ENCODE measurements at places on chromosomes 1 and 21.

DNA sequence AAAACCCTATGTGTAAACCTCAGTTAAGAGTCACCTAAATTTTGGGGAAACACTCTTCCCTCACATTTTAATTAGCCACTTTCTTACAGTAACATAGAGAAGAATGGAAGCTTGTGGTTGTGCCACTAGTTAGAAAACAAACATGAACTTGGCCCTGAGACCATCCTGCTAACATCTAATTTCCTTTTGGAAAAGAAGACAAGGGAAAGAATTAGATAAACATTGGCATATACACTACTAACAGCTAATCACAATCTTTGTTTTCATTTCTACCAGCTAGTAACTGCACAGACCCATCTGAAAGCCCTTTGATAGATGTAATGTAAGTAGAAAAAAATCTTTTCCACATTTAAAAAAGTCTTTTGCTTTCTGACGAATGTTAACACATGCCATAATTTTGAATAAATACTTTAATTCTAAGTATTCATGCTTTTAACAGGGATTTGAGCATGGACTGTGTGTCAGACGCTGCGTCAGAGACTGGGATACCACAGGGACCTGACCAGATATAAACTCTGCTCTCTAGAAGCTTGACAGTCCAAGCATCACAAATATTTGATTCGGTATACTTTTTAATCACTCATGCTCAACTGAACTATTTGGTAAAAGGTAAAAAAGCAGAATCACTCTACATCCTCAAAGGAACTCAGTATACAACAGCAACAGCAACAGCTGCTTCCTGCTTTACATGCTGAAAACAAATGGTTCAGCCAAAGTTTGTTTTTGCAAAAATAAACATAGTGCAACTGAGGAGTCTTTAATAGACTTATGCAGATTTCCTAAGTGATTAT, 30.2 kb downstream of the DPH5 start:
- no peak for DNase-seq

- DNase-seq: no peak
Measured at GRCh38 chr1:112395256-112395820, 676 bp upstream of the CTTNBP2NL start.

GRCh38 chr21:21396424-21396823, 398.2 kb downstream of the NCAM2 start:
- DNase-seq: no peak

GRCh38 chr1:226123591-226124471, 61.3 kb downstream of the H3-3A start:
- DNase-seq: no peak

- no peak for DNase-seq
Measured at GRCh38 chr1:205775717-205776056, 405 bp upstream of the RAB29 start.

DNA sequence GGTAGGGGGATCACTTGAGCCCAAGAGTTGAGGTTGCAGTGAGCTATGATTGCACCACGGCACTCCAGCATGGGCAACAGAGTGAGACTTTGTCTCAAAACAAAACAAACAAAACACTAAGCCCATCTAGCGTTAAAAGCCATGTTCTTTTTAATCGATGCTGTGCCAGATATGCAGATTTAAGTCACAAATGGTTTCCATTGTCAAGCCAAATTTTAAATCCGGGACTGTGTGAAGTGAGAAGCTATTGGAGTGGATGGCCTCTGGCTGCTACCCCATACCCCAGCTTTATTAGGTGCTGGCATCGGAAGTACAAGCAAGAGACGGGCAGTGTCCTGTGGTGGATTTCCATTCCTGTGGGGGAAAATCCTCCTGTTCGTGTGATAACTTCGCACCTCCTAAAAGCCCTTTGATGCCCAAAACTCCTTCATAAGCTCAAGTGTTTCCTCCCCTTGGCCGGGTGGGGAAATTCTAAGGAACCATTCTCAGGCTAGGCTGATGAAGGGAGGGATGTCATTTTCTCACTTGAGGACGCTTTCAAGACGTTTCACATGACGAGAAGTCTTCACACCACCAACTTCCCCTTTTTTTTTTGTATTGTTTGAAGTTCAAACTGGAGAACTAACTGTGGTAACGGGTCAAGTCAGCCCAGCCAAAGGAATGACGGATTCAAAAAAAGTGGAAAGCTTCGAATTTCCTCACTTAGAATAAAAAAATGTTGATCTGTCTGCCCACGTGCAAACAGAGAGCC, 140.8 kb downstream of the KAZN start:
- no peak for DNase-seq

GRCh38 chr1:10796029-10796944, at the start of gene CASZ1:
CASZ1 (minus strand) TSS chr1:10796646; CDS start chr1:10693889, 102,757 bp downstream.
- DNase-seq: no peak

GRCh38 chr1:225811622-225812487, 1.9 kb downstream of the EPHX1 start:
- no peak for DNase-seq

- no peak for DNase-seq
Measured at GRCh38 chr1:1407636-1408318, 684 bp upstream of the MRPL20 start.

DNA sequence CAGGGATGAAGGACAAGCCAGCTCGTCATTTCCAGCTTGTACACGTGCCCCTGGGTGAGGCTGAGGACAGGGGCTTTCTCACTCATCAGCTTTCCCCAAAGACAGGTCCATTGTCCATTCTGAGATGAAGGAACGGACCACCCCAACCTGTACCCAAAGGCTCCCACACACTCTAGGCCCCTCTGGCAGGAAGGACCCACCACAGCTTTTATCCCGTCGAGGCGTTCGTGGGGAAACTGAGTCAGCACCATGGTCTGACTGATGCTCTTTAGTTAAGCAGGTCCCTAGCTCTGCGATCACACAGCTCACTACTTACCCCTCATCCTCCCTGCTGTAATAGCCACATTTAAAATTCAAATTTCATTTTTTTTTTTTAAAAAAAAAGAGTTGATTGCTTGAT, 117.3 kb downstream of the AJAP1 start:
- DNase-seq: no peak

DNA sequence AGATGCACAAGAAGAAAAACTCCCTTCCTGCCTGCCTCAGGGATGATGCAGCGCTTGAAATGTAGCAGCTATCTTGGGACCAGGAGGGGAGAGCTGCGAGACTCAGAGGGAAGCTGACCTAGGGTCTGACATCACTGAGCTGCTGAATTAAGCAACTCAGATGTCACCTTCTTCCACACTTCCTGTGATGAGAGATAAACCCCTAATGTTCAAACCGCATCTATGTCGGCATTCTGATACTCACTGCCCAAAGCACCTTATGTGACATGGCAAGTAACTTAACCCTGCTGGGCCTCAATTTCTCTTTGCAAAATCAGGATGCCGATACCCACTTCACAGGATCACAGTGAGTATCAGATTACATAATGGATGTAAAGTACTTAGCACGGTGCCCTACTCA, 9.1 kb upstream of the AK2 start:
- DNase-seq: no peak

DNA sequence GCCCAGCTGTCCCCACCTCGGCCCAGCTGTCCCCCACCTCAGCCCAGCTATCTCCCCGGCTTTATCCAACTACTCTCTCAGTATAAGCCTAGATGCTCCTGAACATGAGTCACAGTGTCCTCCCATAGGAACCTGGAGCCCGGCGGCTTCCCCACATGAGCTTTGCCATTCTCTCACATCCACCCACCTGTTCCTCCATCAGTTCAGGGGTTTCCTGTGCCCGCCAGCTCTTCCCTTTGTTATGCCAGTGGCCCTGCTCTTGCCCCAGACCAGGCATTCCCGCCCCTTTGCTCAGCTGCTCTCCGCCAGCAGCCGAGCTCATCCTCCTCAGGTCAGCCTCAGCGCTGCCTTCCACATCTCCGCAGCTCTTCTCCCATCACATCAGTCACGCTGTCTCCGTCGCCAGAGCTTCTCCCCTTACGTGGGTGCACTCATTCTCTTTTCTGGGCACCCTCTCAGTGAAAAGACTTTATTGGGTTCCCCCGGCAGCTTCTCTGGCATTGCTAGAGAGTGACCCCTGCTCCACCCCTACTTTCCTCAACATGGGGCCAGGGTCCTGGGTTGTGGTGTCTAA, 89.5 kb upstream of the CSF3R start:
- no peak for DNase-seq

GRCh38 chr21:45571641-45572040, 29.4 kb upstream of the SLC19A1 start:
- DNase-seq: no peak

DNA sequence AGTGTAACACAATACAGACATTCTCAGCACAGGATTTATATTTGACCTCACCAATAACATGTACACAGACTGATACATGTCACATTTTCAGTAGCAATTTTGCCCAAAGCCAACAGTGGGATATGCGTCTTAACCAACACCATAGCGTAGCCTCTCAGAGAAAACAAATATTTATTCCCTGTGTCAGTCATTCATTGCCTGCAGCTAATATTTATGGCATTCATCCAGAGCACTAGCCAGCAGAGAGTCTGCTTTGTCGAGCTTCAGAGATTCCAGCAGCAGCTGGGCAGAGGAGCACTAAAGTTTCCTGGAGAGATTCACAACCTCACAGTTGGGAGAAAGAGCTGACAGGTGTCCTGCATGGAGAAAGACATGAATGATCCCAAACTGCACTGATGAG, 400.7 kb upstream of the DAB1 start:
- DNase-seq: no peak

- DNase-seq: no peak
Measured at GRCh38 chr1:6574818-6575217, 5.0 kb upstream of the ZBTB48 start.

DNA sequence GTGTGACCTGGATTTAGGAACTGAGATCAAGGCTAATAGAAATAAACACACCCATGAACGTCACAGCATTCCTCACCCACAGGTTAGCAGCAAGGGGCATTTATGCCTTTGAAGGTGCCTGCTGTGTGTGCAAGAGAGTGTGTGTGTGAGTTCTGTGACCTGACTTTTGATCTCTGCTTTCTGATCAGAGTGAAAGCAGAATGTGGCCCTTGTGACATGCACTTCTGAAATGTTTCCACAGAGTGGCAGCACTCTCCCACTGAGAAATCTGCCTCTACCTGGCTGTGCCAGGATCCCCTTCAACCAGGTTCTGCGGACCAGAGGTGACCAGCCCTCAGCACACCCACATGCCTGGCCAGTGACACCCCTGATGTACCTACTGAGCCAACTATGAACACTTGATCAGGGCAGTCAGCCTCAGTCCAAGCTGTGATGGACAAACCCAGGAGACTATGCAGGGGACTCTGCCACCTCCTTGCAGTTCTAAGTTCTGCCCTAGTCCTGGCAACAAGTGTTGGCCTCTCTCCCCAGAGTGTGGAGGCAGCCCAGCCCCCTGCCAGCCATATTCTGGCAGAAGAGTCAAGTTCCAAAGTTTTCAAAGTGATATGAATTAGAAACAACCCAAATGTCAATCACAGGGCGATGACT, 41.0 kb downstream of the RXRG start:
- no peak for DNase-seq

DNA sequence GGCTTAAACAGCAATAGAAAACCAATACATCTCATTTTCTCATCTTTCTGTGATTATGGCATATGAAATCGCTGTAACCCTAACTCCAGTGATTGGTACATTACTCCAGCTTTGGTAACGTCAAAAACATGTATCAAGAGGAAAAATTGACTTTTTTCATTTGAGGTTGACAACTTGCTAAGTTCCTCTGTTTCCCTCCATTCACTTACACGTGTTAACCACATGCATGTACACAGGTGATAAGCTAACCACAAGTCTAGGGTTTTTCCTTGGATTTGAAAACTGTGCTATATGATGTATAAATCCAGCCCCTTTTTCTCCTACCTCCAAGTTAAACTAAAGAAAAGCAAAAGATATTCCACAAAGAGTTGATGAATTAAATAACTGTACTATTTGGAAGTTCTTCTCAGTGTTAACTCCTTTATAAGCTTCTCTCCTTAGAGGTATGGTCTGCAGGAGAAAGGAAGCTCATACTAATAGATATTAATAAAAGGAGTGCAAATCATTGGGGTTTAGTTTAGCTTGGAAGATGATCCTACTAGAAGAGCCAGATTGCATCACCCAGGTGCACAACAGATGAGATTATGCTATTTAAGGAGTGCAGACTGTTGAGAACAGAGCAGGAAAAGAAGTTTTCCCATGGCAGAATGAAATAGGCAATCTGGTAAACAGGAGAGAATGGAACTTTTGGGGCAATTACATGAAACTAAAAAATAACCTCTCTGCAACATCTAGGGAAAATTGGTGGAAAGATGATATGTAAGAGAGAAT, 277.9 kb downstream of the GRIK1 start:
- no peak for DNase-seq

GRCh38 chr1:86505564-86505902, 36.8 kb downstream of the CLCA1 start:
- DNase-seq: no peak

DNA sequence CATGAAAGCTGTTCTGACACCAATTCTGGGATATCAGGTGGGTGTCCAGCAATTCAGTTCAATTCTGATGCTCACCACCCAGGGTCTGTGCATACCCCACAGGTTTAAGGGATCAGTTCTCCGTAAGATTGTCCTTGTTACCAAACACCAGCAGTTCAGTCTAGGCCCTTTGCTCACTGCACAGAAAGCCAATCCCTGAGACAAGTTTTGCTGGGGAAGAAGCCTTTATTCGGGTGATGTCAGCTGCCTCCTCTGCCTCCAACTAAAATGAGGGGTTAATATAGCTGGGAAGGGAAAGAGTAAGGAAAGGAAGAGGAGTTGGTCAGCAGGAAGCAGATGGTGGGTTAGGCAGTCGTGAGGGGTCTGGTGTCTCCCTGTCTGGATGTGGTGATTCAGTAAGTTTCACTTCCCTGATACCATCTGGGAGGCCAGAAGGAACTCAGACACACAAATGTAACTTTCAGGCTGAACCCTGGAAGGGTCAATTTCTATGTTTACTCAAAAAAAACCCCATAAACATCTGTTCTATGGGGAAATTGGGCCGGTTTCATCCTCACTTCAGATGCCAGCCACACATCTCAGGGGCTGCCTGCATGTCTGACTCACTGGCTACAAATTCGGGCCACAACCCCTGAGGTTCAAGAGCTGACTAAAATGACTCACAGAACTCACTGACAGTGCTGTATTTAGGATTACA, 83.3 kb upstream of the PGBD5 start:
- DNase-seq: no peak

DNA sequence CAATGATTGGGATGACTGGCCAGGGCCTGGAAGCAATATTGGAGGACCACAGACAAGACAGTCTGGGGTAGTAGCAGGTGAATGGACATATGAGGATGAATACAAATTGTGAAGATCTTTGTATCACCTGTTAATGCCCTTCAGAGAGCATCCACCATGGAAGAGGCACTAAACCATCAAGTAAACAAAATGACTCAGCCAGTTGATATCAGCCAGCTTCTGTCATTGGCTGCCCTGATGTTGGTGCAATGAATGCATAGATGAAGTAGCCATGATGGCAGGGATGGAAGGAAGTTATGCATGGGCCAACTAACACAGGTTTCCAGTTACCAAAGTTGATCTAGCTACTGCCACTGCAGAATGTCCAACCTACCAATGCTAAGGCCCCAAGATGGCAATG, 16.1 kb upstream of the ERI3 start:
- no peak for DNase-seq
